NCI-H748 treated with DMSO at 0.1 percent for 48 hours (cell line): ENCODE measurements at places on chromosomes 1 and 21.

DNA sequence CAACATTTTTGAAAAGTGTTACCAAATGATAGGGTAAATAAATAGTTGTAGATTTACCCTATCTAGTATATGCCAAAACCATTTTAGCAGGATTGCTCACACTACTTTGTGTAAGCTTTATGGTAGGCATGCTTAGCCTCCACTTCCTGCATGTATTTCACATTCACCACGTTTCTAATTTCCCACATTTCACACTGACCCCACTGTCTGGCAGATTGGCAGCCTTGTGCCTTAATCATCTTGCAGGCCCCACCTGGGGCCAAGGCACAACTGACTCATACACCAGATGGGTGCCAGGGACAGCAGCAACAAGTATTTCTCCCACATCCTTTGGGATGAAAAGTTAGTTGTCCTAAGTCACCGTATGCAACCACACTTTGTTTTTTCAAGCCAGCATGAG lies 21.2 kb upstream of the CENPF start:
- DNase-seq, result no peak

DNA sequence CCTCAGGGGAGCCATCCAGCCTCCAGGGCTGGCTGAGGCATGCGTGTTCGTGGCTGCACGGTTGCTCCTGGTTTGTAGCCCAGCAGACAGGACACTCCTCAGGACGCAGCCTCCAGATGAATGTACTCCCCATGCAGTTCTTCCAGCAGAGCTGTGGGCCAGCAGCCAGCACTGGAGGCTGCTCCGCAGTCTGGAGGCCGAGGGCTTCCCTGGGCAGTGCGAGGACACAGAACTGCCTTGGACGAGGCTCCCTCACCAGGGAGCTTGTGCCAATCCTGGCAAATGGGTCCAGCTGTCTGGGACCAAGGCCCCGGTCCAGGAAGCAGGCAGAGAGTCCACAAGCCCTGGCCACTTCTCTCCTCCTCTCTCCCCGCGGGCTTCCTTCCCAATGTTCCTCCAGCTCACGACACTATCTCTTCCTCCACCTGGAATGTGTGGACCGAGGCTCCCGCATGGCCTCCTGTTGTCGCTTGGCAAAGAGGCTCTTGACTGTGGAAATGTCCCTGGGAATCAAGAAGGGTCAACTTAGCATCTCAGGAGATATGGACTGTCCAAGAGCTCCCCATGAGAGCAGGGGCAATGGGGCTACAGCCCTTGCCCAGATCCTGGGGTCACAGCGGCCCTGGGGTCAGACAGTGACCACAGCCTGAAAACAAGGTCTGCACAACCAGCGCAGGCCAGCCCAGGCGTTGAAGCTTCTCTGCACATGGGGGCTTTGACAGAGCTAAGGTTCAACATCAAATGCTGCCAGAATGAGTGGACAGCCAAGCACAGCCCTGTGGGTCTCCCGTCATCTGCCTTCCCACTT lies 5.3 kb downstream of the EDN2 start:
- no peak for DNase-seq

- no peak for DNase-seq
Observed at GRCh38 chr1:209023790-209024189, 559.7 kb upstream of the CAMK1G start.

DNA sequence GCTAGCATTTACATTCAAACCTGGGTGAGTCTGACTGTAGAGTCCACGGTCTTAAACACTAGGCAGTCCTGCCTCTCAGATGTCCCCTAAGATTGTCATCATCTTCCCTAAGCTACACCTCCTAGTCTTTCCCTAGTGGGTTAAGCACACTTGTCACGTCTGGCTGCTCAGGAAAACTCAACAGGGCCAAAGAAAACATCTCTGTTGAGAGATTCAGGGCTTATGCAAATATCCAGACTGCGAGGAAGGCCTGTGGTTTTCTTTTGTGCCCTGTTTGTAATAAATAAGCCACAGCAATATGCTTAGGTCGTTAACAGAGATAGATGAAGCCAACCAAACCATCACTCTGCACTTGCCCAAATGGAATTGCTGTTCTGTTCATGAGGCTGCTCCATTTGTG lies 472.6 kb upstream of the DEPDC1 start:
- DNase-seq, result no peak

GRCh38 chr21:36788120-36788638 lies 89.3 kb downstream of the SIM2 start:
- no peak for DNase-seq

- no peak for DNase-seq
Observed at GRCh38 chr21:44988607-44989536, 49.0 kb downstream of the SLX9 start.

DNA sequence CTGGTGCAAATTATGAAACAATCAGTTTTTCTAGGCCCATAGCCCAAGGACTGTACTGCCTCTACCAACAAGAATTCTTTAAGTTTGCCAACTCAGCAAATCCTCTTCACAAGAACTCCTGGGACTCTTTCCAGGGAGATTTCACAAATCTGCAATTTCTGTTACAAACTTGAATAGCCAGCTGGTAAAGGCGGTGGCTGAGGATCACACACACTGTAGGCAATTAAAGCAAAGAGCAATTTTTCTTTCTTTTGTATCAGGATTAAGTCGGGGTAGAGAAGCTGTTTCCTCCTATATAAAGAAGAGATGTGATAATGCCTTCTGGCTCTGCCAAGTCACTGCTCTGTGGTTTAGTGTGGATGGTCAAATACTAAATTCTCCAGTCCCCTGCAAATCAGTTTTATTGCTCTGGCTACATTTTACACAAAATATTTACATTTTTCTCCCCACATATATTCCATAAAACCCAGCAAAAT lies 1.7 kb downstream of the ALDH9A1 start:
- no peak for DNase-seq

DNA sequence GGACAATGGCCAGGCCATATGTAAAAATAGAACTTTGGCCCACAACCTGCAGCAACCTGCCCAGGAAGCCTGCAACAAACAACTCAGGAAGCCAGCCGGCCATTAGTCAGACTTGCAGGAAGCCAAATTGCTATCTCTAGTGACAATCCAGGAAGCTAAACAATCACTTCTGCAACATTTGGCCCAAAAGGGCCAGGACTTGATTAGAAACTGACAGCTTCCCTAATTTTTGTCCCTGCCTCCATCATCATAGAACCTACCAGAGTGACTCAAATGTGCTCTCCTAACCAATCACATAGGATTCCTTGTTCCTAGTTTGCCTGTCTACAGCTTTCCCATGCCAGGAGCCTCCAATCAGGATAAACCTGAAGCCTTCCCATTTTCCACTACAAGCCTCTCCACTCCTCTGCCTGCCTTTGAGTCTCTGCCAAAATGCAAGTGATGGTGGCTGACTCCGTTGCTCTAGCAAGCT lies 639.3 kb downstream of the PTPRU start:
- DNase-seq, result peak; percentile 12

DNA sequence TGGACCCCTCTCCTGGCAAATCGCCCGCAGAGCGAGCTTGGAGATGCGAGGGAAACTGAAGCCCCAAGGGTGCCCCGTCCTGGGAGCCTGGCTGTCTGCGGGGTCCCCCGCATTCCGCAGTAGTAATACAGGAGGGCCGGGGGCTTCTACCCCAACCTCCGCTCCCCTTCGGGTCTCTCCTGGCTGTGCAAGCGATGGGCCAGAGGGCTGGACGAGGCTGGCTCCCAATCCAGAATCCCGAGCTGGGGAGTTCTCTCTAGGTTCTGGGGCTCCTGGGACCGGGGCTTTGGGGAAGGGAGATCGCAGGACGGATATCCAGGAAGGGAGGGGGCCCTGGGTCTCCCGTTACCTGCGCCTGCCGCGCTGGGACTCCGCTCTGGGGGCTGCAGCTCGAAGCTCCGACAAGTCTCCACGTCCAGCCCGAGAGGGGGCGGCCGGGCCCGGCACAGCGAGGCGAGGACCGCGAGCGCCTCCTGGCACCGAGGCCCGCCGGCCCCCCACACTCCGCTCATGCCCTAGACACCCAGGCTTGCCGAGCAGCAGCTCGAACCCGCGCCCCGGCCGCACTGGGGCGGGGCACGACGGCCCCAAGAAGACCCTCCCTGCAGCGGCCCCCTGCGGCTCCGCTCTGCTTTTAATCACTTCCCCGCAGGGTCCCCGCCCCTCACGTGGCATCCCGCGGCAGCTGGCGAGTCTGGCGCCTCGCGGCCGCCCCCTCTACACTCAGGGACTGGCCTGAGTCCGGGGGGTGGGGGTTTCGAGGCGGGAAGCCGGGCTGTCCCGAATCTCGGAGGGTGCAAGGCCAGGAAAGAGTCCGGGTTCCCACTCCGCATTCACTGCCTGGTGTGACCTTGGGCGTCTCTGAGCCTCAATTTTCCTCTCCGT lies at the start of gene SYT6:
SYT6 (minus strand) TSS at position 609 of the 885 bp plus-strand sequence; CDS start at position 512, 97 bp downstream.
- DNase-seq, result no peak

- no peak for DNase-seq
Observed at GRCh38 chr1:228096416-228097332, 6.5 kb downstream of the C1orf35 start.
